HFFc6 (cell line): ENCODE measurements at places on chromosomes 5 and 9.

DNA sequence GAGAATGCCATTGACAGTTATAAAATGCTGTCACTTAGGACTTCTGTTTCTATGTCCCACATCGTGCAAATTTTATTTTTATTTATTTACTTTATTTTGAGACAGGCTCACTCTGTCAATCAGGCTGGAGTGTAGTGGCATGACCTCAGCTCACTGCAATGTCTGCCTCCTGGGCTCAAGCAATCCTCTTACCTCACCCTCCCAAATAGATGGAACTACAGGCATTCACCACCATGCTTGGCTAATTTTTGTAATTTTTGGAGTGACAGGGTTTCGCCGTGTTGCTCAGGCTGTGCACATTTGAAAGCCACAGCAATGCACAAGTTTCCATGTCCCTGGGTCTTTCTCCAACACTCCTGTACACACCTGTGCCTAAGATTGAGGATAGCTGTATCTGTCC is 51.8 kb downstream of the ADAMTS16 start:
- H3K36me3 ChIP-seq = no peaks in the 10 kb centered on the region
- H3K27me3 ChIP-seq = peaks cover 2% of the 10 kb centered on the region; the same call in 1 of the 2 replicates
- DNase-seq = no peak
- H3K27ac ChIP-seq = no peak overlapping the region
- no peaks in the 10 kb centered on the region; the same call in 1 of the 2 replicates for H3K4me1 ChIP-seq

DNA sequence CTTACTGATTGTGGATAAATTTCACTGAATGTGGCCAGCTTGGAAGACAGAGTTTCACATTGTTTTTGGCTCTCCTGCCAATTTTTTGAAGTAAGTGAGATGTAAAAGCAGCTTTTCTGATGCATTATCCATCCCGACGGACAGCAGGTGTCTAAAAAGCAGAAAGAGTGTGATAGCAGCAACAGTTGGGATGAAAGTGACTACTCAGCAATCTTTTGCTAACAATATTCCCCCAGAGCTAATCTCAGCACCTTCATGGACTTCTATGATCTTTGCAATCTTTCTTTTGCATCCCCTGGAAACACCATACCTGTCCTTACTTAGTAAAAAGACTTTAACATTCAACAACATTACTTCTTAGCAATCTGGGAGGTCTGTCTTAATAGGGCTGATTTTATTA is 5.4 kb downstream of the CD72 start:
- peaks cover 32% of the 10 kb centered on the region for H3K27me3 ChIP-seq
- H3K4me3 ChIP-seq = no peak overlapping the region
- no peak overlapping the region for H3K27ac ChIP-seq

GRCh38 chr5:128253161-128253560 is 169.6 kb downstream of the SLC12A2 start:
- H3K36me3 ChIP-seq = peaks cover 23% of the 10 kb centered on the region
- H3K4me3 ChIP-seq = no peak overlapping the region
- H3K4me1 ChIP-seq = no peaks in the 10 kb centered on the region
- no peak for DNase-seq
- no peak overlapping the region for H3K27ac ChIP-seq
- peaks cover 7% of the 10 kb centered on the region for H3K27me3 ChIP-seq

DNA sequence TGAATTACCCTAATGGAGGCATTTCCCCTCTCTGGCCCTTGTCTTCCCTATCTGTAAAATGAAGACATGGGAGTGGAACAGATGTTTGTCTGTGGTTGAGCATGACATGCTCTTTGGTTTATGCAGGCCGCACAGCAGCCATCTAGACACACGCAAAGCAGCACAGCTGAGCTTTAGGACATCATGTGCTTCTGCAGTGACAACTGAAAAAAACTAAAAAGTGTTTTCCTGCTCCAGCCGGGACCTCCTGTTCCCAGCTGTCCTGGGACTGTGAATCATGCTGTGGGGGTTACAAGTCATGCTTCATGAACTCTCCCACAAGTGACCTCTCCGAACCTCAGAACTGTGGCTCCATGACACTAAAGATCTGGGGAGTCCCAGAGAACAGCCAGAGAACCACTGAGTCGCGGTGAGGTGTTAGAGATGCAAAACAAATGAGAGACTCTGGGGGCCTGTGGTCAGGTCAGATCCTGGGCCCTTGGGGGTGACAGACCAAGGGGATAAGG is 1.7 kb downstream of the SMIM3 start:
- H3K36me3 ChIP-seq = peaks cover 2% of the 10 kb centered on the region; the same call in 1 of the 2 replicates
- peak; percentile 57 for DNase-seq
- peak overlapping the region; percentile 100 for H3K4me3 ChIP-seq

DNA sequence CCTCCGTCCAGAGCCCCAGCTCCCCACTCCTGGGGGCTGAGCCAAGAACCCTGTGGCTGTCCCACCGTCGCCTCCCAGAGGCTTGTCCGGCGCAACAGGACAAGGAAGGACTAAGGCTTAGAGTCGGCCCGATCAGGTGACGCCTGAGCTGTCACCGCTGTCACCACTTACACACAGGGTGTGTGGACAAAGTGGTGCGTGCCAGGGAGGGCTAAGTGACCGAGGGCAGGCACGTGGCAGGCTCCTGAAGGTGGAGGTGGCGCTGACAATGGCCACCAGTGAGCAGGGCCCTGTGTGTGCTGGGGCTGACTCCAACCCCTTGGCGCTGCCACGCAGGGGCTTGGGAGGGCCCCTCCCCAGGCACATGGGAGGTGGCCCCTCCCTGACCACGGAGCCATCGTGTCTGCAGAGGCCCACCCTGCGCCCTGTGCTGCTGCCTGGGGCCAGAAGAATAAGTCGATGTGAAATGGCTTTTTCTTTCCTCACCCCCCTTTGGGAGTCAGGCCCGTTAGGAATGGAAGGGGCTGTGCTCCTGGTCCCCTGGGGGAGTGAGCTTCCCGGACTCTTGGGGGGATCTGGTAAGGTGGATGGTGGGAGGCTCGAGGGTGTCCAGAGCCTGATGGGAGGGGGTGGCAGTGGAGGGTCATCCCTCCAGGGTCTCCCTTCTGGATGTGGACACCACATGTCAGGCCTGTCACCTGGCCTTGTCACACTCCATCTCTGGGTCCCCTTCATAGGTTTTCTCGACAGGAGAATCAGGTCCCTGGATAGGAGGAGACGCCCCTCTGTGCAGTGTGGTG is 2.6 kb upstream of the GPSM1 start:
- H3K4me3 ChIP-seq = no peak overlapping the region
- H3K27ac ChIP-seq = no peak overlapping the region; the same call in 1 of the 2 replicates
- DNase-seq = no peak
- H3K36me3 ChIP-seq = no peaks in the 10 kb centered on the region; the same call in 1 of the 2 replicates
- H3K27me3 ChIP-seq = peaks cover 2% of the 10 kb centered on the region
- peaks cover 22% of the 10 kb centered on the region for H3K4me1 ChIP-seq

DNA sequence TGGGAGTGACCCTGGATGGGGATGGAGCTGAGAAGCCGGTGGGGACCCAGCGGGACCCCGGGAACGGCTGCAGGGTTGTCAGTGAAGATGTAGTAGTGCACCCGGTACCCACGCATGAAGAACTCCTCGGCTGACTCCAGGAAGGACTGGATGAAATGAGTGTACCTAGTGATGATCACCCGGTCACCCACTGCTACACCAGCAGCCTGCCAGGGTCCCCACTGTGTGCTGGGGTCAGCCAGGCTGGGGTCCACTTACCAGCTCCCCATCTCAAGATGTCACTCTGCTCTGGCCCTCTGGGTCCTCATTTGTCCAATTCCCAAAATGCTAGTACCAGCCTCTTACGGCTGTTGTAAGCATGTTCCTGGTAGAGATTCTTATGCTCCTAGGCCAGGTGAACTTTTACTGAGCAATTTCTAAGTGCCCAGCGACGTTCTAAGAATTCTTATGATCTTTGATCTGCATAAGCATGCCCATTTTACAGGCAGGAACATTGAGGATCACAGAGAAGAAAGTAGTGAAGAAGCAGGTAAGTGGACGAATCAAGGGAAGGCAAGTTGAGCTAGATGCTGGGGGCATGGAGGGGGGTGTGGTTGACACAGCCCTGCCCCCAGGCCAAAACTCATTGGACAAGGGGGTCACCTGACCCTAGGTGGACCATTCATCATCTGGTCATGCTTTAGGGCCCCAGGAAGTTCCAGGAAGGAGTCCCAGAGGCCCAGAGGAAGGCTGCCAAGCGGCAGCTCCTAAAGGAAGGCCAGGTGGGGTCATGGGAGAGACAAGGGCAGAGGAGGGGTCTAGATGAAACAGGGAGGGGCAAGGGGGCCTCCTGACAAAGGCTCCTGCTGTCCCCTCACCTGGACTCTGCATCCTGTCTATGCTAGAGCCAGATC is 9.4 kb downstream of the GBGT1 start:
- H3K4me1 ChIP-seq = no peaks in the 10 kb centered on the region; the same call in 1 of the 2 replicates
- no peak for DNase-seq
- no peaks in the 10 kb centered on the region for H3K36me3 ChIP-seq
- no peak overlapping the region for H3K27ac ChIP-seq
- no peak overlapping the region for H3K4me3 ChIP-seq

DNA sequence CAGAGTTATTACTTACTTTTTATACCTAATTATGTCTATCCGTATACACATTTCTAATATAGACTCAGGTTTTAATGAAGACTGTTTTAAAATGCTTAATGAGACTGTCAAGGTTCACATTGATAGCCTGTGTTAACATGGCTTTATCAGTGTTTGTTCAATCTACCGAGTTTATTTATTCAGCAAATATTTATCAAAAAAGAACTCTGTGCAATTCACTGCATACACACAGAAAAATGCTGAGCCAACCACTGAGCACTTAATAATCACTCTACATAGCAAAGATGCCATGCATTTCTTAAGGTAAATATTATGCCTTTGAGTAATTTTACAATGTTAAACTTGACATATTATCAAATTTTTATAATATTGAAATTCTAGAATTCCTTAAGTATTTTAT is 428.2 kb downstream of the ANXA1 start:
- no peak for DNase-seq
- no peaks in the 10 kb centered on the region for H3K4me1 ChIP-seq
- no peak overlapping the region for H3K4me3 ChIP-seq
- H3K27me3 ChIP-seq = no peaks in the 10 kb centered on the region
- no peaks in the 10 kb centered on the region for H3K36me3 ChIP-seq
- no peak overlapping the region for H3K27ac ChIP-seq

- peaks cover 20% of the 10 kb centered on the region for H3K27me3 ChIP-seq
- no peak overlapping the region for H3K4me3 ChIP-seq
- H3K4me1 ChIP-seq = peaks cover 8% of the 10 kb centered on the region
Observed at GRCh38 chr5:36073595-36074216, 7.0 kb upstream of the UGT3A2 start.

DNA sequence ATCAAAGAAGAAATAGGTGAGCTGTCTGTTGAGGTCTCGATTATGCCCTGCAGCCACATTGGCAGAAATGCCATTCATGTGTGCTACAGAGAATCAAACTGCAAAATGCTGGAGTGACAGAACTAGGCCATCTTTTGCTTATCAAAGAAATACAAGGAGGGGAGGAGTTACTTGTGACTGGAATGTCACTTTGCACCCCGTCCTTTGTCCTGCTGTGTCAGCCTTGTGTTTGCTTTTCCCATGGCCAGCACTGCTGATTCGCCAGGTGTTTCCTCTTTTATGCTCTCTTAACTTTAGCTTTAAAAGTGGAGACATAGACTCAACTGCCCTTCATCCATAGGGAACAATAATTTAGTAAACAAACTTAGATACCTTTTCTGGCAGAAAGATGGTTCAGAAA is 54.3 kb downstream of the SLC46A2 start:
- no peaks in the 10 kb centered on the region for H3K4me1 ChIP-seq
- no peak for DNase-seq
- no peak overlapping the region for H3K27ac ChIP-seq
- H3K4me3 ChIP-seq = no peak overlapping the region
- H3K36me3 ChIP-seq = peaks cover 12% of the 10 kb centered on the region; the same call in 1 of the 2 replicates

DNA sequence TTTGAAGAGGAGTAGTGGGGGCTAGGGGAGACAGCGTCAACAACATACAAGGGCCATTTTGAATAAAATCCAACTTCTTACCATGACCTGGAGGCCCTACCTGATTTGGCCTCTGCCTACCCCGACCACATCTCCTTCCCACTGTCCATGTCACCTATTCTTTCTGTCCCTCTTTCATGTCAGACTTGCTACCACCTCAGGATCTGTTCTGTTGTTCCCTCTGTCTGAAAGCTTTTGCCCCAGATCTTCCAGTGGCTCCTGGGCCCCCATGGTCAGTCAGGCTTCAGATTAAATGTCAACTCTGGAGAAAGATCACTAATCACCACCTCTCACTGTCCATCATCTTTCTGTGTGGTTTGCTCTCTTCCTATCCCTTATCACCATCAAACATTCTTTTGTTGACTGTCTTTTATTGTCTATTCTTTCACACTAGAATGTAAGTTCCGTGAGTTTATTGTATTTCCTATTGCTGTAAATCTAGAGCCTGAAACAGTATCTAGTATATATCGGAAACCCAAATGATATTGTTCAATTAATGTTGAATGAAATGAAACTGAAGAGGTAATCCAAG is 31.2 kb upstream of the APC start:
- H3K4me3 ChIP-seq = peak overlapping the region; percentile 95; the same call in 1 of the 2 replicates
- peaks cover 11% of the 10 kb centered on the region for H3K36me3 ChIP-seq
- H3K27me3 ChIP-seq = peaks cover 6% of the 10 kb centered on the region
- peaks cover 55% of the 10 kb centered on the region for H3K4me1 ChIP-seq
- peak overlapping the region; percentile 92 for H3K27ac ChIP-seq

GRCh38 chr5:175555168-175555785 is 76.9 kb downstream of the SFXN1 start:
- peaks cover 8% of the 10 kb centered on the region; the same call in 1 of the 2 replicates for H3K4me1 ChIP-seq
- H3K27me3 ChIP-seq = peaks cover 2% of the 10 kb centered on the region
- no peaks in the 10 kb centered on the region for H3K36me3 ChIP-seq
- H3K27ac ChIP-seq = no peak overlapping the region
- no peak for DNase-seq

- H3K27ac ChIP-seq = peak overlapping the region; percentile 91
- H3K4me3 ChIP-seq = peak overlapping the region; percentile 60; the same call in 1 of the 2 replicates
- no peaks in the 10 kb centered on the region for H3K27me3 ChIP-seq
- peaks cover 83% of the 10 kb centered on the region for H3K4me1 ChIP-seq
Observed at GRCh38 chr9:78713614-78714405, 416.9 kb downstream of the PSAT1 start.

DNA sequence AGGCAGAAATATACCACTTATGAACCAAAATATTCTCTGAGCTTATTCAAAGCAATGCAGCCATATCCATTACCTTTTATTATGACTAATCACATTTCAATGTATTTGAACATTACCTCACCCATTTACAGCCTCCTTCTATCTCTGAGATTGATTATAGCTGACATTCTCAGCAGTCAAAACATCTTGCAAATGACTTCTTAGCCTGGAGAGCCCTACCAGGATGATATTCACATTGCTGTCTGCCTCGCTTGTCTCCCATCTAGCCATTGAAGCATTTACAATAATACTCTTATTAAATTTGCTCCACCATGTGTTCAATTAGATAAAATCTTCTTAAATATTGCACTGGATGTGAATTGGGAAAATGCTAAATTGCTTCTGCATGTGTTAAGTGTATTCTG is 1879.9 kb upstream of the ACO1 start:
- no peak for DNase-seq
- H3K36me3 ChIP-seq = no peaks in the 10 kb centered on the region
- no peaks in the 10 kb centered on the region for H3K4me1 ChIP-seq
- no peak overlapping the region for H3K4me3 ChIP-seq
- H3K27me3 ChIP-seq = no peaks in the 10 kb centered on the region

GRCh38 chr5:62762503-62762902 is 183.9 kb downstream of the LRRC70 start:
- peaks cover 2% of the 10 kb centered on the region; the same call in 1 of the 2 replicates for H3K27me3 ChIP-seq
- H3K4me3 ChIP-seq = no peak overlapping the region
- H3K36me3 ChIP-seq = no peaks in the 10 kb centered on the region

- H3K4me3 ChIP-seq = no peak overlapping the region
- no peaks in the 10 kb centered on the region for H3K4me1 ChIP-seq
- H3K27ac ChIP-seq = no peak overlapping the region
- H3K27me3 ChIP-seq = peaks cover 20% of the 10 kb centered on the region
- H3K36me3 ChIP-seq = peaks cover 13% of the 10 kb centered on the region; the same call in 1 of the 2 replicates
- DNase-seq = no peak
Observed at GRCh38 chr9:134010310-134011173, 14.7 kb upstream of the BRD3OS start.
